Smooth muscle cell of the brain vasculature (primary cell): ENCODE measurements at places on chromosomes 16 and 17.
A peak's percentile ranks its signal among the peaks of the same experiment; 100 is the strongest.

DNA sequence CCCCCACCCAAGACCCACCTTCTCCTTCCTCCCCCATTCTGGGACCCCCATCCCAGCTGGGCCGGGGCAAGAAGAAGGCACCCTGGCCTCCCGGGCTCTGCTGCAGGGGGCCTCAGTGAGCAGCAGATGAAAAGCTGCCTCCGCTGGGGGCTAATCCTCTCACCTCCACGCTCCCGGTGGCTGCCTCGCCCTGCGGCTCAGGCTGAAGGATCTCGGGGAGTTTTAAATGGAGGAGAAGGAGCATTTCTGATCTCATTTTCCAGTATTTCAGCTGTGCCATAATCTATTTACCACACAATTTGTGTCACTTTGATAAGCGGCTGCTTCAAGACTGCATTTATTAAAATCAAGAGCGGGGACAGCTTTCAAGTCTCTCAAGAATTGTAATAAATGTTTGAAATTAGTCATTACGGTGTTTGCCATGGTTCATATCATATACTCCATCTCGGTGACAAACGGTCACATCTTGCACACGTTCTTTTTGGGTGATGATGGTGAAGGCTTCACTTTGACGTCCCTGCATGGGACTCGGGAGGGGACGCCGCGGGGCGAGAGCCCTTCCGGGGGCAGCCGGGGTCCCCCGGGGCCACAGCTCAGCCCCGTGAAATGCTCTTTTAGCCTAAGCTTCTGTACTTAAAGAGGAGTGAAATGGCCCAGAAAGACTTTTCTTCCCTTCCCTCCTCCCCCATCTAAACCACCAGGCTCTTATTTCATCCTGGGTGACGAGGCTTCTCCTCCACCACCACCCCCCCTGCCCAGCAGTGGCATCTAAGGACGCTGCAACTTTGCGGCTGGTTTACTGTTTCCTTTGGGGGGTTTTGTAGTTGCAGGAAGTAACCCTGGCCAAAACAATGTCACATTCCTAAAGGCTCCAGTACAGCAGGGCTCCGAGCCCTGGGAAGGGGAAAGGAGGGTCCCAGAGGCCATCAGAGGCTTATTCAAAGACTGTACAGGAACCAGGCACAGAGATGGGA, 313.1 kb upstream of the TNRC6C start:
- DNase-seq: no peak

DNA sequence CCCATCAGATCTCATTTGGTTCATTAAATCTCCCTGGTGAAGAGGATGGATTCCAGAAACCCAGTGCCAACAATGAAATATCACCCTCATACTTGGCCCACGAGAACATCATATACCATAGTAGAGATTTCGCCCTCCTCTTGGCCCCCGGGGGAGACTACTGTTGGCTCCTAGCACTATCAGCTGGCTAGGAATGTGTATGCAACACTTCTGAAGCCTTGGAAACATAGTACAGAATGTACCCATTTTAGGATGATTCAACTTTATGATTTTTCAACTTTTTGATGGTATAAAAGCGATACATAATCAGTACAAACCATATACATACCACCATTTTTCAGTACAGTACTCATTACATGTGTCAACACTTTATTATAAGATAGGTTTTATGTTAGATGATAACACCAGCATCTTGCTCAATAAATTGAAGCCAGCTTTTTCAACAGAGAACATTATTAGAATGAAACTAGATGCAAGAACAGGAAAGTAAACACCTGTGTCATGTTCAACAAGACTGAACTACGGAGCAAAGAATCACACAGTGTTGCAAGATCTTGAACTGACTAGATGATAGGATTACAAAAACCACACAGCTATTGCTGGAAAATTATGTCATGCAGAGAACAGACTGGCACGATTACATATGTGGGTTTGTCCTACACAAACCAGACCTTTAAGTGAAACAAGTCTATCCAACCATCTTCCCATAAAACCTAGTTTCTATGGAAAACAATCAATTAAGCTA, 17.2 kb downstream of the RSL1D1 start:
- DNase-seq: peak; percentile 39

- no peak for DNase-seq
These were observed 53.6 kb upstream of the ICAM2 start for GRCh38 chr17:64073771-64074703.

DNA sequence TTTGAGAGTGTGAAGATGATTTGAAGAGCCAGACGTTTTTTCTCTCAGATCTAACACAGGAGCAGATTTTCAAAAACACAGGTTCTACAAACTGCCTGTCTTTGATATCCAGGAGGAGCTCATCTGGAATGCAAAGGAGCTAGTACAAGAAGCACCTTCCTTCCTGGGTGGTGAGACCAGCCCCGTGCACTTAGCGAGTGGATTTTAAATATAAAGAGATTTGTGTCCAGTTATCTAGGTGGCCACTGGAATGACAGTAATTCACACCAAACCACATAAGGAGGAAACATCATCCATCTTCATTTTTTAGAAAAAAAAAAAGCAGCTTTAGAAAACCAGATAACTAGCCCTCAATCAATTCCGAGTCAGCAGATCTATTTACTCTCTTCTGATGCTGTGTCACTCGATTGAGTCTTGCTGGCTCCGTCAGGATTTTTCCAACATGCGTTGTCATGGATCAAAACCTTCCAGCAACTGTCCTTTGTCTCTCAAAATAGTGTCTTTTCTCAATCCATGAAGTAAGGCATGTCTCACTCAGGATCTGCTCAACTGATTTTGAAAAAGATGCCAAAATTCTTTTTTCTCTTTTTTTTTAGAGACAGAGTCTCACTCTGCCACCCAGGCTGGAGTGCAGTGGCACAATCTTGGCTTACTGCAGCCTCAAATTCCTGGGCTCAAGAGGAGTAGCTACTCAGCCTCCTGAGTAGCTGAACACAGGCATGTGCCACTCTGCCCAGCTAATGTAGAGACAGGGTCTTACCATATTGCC, 451.2 kb upstream of the PSMD7 start:
- DNase-seq: no peak

DNA sequence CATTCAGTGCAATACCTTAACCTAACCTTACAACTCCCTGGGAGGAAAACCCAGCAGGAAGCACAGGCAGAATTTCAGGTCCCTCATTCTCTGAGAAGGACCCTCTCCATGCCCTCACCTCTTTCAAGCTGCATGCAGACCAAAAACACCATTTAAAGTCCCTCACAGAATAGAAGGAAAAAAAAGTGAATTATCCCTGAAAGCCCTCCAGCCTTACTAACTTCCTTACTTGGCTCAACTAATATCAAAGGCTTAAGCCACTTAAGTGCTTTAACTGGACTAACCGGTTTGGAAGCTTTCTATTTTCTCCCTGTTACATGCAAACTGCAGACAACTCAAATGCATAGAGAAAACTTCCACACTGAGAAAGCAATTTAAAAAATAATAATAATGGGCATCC, 60.5 kb downstream of the ADAMTS18 start:
- no peak for DNase-seq

- no peak for DNase-seq
These were observed 5.1 kb downstream of the CLEC16A start for GRCh38 chr16:10949424-10949970.

- no peak for DNase-seq
These were observed 2.7 kb downstream of the MNT start for GRCh38 chr17:2398182-2398581.

DNA sequence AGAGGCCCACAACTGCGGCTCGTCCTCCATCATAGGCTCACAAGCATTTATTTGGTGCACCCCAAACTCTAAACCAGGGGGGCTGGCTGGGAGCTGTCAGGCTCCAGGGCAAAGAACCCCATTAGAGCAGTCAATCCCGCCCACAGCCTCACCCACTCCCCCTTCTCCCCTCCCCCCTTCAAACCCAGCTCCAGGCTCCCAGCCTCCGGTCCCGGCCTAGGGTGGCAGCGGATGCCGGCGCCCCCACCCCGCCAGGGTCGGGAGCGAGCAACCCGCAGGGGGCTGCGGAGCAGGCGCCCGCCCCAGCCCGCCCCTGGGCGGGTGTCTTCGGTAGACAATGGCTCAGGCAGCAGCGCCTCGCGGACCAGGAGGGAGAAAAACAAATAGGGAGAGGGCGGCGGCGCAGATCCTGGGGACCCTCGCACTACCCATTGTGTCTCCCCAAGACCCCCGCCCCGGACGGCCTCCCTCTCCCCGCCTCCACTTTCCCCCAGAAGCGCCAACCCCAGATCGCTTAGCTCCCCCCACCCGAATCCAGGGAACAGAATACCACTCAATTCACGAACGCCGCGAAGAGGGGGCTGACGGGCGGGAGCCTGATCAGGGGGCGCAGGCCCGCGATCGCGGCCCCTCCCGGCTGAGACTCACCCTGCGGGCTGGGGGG, 572 bp downstream of the FAM171A2 start:
- DNase-seq: no peak

- DNase-seq: no peak
These were observed 646.1 kb downstream of the CDH11 start for GRCh38 chr16:64475627-64476351.

DNA sequence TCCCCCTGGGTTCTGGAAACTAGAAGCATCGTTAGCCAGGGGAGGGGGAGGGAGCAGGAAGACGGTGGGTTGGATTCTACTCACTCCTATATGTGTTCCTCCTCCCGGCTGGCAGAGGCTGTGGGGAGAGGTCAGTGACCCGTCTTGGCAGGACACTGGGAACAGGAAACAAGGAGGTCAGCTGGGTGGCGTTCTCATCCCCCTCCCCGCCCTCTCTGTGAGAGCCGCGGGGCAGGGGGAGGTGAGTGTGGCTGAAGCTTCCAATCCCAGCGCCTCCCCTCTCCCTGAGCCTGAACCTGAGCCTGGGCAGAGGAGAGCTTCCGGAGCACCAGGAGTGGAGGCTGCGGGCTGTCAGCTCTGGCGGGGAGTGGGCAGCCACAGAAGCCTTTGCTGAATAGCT, 12.5 kb downstream of the GPRC5C start:
- DNase-seq: no peak

DNA sequence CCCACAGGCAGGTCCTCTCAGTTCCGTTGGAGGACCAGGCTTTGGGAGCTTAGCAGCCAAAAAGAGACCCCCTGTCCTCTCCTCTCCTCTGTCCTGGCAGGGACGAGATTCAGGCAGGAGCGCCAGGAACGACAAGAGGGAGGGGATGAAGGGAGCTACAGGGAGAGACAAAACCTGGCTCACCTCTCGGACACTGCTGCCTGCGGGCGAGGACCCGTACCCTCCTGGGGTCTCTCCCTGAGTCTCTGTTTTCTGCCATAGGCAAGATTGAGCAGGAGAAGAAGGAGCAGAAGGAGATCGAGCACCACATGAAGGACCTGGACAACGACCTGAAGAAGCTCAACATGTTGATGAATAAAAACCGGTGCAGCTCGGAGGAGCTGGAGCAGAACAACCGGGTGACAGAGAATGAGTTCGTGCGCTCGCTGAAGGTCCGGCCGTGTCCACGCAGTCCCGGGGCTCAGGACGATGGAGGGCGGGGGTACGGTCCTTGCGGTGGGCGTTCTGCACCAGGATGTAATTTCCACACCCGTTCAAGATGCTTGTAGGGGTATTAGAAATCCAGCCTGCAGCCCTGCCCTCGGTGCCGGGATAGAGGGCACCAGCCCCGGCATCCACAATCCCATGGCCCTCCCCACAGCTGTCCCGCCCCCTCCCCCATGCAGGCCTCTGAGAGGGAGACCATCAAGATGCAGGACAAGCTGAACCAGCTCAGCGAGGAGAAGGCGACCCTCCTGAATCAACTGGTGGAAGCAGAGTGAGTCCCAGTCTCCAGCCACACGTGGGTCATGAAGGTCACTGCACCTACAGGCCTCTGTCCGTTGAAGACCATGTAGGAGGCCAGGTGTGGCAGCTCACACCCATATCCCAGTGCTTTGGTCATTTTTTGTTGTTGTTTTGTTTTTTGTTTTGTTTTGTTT, 13.8 kb upstream of the GAA start:
- no peak for DNase-seq

- peak; percentile 81 for DNase-seq
These were observed 42.5 kb upstream of the AMZ2 start for GRCh38 chr17:68205251-68205807.

GRCh38 chr17:51434434-51435170, 174.3 kb downstream of the UTP18 start:
- no peak for DNase-seq

GRCh38 chr16:86669937-86670749, 91.8 kb downstream of the FOXL1 start:
- DNase-seq: no peak

GRCh38 chr16:4862639-4863038, 15.4 kb downstream of the UBN1 start:
- no peak for DNase-seq

GRCh38 chr17:56549501-56549900, 44.0 kb upstream of the NOG start:
- DNase-seq: no peak

DNA sequence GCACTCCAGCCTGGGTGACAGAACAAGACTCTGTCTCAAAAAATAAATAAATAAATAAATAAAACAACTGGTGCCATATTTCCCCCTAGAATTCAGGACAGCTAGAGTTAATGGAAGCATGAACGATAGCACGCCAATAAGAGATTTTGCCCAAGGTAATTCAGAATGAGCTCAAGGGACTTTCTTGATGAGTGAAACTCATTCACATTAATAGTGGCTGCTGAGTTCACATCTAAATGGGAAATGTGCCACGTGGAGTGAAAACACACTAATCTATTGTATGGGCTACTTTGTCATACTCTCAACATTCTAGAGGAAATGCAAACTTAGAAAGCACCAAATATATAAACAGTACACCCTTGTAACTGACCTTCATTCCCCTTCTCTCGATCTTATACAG, 47.4 kb upstream of the PSMD7 start:
- no peak for DNase-seq

DNA sequence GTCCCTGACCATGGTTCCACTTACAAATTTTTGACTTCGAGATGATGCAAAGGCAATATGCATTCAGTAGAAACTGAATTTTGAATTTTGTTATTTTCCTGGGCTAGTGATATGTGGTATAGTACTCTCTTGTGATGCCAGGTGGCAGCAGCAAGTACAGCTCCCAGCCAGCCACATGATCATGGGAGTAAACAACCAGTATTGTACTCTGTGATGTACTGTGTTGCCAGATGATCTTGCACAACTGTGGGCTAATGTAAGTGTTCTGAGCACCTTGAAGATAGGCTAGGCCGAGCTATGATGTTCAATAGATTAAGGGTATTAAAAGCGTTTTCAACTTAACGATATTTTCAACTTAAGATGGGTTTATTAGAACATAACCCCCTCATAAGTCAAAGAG, 250.8 kb downstream of the STX8 start:
- DNase-seq: no peak

DNA sequence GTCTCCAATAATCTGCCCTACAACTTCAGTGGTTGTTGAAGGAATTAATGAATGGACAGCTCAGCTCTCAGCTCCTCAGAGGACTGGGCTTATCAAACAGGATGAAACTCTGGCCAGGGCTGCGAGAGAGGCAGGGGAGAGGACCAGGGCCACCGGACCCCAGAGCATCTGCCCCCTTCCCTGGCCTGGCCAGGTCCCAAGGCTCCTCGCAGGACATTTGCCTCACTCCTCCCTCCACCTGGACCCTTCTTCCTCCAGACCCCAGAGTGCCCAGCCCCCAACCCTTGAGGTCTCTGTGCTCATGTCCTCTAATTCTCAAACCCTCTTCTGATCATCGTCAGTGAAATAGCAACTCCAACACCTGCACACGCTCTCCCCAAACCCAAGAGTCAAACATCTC, 3.7 kb downstream of the CD300C start:
- DNase-seq: no peak

GRCh38 chr16:89953671-89954406, 5.3 kb downstream of the DEF8 start:
- DNase-seq: no peak

- no peak for DNase-seq
These were observed 56.6 kb downstream of the RGS9 start for GRCh38 chr17:65193716-65194293.
